ENCODE measurements at places on chromosomes 3 and 15. TPM values are rescaled to one million over a fixed set of nuclear protein-coding genes. Genes with fewer than 3 reads are reported as not detected.

ANKRD34C gene
- total RNA-seq, result not detected

OCA2 gene
- total RNA-seq, result not detected

MAP6D1 gene
- 1.1 TPM for total RNA-seq

COL6A5 gene
- total RNA-seq, result not detected

KNG1 gene
- not detected for total RNA-seq

AADAC gene
- total RNA-seq, result not detected

AHSG gene
- not detected for total RNA-seq

GOLGA8R gene
- total RNA-seq, result 1.1 TPM

IGSF10 gene
- not detected for total RNA-seq

NR2C2 gene
- 61.3 TPM for total RNA-seq

LMAN1L gene
- total RNA-seq, result not detected

PLA2G4F gene
- not detected for total RNA-seq

PCBP4 gene
- total RNA-seq, result 9.1 TPM

NAALADL2 gene
- not detected for total RNA-seq

POPDC2 gene
- 0.72 TPM for total RNA-seq

C3orf62 gene
- 1.7 TPM for total RNA-seq

SLC22A13 gene
- total RNA-seq, result not detected

CIDEC gene
- total RNA-seq, result not detected

ITIH1 gene
- total RNA-seq, result not detected

ZDHHC23 gene
- total RNA-seq, result 5.4 TPM

SAXO2 gene
- 0.69 TPM for total RNA-seq

DUOXA2 gene
- total RNA-seq, result not detected

OR5K2 gene
- not detected for total RNA-seq

ROBO2 gene
- not detected for total RNA-seq

PTH1R gene
- total RNA-seq, result not detected

PYGO1 gene
- not detected for total RNA-seq

LRRC31 gene
- not detected for total RNA-seq

TM4SF4 gene
- not detected for total RNA-seq

Measured in activated naive CD4-positive, alpha-beta T cell treated with anti-CD3 and anti-CD28 coated beads for 36 hours (primary cell).